ENCODE measurements at places on chromosomes 2 and 18. TPM values are rescaled to one million over a fixed set of nuclear protein-coding genes. Genes with fewer than 3 reads are reported as not detected.

DNA sequence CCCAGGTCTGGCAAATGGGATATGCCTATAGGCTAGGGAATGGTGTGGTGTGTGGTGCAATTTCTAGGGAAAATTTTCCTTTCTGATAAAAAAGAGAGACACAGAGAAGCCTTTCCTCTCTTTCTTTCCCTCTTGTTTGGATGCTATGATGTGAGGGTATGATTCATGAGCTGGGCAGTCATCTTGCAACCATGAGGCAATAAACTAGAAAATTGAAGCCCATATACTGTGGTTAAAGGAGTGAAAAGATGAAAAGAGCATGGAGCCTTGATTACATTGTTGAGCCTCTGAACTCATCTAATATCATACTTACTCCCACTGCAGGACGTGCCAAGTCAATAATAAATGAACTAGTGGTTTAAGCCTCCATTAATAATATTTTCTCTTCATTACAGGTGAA is 215.6 kb downstream of the HAUS1 start:
- no peak for DNase-seq

DNA sequence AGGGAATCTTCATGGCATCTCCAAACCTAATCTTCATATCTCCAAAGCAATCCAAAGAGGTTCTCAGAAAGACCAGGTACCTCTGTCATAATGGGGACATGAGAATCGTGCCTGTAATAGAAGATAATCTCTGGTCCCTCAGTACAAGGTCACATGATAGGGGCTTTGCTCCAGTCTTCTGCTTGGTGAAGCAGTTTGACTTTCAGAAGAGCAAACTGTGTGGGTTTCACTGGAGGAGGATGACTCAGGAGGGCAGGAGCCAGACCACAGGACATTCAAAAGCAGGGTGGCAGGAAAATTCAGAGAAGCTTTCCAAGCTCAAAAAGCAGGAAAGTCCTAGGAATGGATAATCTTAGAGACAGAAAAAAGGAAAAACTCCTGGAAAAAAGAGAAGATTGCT is 10.6 kb upstream of the PAX3 start:
- DNase-seq = no peak

DNA sequence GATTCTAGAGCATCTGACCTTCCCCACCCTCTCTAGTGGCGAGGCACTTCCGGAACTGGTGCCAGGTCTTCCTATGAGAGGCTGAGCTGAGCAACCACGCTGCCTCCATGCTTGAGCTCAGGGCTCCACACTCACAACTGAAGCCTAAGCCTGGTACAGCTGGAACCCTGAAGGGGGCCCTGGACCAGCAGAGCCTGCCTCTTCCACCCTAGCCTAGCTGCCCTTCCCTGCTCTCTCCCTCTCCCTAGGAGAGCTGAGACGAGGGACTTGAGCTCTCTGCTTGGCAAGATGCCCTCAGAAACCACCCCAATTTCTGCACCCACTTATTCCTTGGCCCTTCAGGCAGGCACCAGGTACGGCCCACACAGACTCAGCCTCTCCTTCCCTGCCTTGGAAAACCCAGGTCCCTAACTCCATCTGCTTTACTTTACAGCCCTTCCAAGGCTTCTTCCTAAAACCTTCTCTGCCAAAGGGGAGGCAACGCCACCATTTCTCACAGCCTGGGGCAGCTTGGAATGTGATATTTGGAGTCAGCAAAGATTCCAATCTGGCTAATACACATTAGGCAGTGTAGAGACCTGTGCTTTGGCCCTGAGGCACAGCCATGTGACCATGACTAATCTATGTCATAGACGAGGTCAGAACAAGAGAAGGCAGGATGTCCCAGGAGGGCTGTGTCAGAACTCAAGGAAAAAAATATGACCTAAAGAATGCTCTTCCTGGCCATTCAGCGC is 18.8 kb downstream of the COX7A2L start:
- peak; percentile 61 for DNase-seq

DNA sequence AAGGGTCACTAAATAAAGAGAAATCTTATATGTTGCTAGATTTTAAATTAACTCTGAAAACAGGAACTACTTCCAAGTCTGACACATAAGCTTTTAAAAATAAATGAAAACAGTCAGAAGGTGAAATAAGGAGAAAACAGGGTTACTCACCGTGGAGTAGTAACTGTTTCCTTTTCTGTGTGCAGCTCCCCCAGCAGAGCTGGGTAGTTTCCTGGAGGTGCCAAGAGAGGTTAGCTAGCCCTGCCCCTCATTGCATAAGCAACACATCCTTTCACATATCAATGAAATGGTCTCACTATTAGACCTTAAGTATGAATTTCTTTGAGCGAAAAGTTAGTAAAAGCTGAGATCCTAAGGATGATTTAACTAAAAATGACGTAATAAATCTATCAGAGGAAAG is 54.0 kb upstream of the GPR75 start:
- no peak for DNase-seq

DNA sequence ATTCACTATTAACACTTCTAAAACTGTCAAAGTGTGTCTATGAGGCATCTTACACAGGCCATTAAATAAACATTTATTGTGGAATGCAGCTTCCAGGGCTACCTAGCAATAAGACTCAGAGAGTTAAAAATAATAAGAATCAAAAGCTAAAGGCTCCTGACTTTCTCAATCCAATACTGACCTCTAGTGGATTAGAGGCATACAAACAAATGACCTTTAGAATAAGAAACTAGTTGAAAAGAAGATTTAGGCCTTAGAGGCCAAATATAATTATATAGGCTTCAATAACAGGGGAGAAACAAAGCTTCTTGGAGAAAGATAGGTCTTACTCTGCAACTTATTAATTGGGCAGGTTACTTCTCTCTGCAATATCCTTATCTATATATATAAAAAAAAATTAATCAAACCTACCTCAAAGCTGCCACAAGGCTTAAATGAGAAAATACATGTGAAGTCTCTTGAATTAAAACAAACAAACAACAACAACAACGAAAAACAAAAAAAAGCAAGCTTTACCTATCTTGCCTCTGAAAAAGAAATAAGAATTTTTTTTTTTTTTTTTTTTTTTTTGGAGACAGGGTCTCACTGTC is 246.1 kb downstream of the EXOC6B start:
- DNase-seq = no peak

- DNase-seq = no peak
Measured at GRCh38 chr18:43547456-43547855, 270.2 kb upstream of the SYT4 start.

Gene GREB1
- 1.7 TPM for total RNA-seq

DNA sequence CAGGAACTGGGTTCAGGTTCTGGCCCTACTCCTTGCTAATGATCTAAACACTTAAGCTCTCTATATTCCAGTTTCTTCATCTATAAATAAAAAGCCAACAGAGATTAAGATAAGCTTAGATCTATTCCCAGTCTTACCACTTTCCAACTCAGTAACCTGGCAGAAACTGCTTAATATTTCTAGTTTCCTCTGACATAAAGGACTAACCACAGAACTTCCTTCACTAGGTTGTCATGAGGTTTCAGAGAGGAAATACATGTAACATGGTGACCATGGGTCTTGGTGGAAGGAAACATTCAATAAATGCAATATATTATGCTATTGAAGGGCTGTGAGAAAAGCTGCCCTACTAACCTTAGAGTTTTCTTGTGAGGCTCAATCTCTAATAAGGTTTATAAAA is 114.4 kb upstream of the PDE1A start:
- DNase-seq = no peak

Gene COL6A3
- total RNA-seq = 75.2 TPM

DNA sequence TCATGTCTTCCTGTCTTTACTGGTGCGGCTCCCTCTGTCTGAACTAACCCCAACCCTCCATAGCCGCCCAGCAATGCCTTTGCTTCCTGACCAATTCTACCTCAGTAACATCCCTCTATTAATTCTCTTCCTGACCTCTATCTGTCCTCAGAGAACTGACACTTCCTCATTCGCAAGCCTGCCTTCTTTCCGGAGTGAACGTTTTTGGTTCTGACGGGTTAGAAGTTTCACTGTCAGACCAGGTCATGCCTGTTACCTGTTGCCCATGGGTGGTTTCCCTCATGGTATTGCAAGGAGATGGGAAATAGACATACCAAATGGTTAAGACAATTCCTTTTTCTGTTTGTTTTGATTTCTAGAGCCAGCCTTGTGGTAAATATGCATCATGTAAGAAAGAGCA is 453.4 kb upstream of the SLC14A2 start:
- no peak for DNase-seq

Gene SRD5A2
- 0.06 TPM for total RNA-seq

DNA sequence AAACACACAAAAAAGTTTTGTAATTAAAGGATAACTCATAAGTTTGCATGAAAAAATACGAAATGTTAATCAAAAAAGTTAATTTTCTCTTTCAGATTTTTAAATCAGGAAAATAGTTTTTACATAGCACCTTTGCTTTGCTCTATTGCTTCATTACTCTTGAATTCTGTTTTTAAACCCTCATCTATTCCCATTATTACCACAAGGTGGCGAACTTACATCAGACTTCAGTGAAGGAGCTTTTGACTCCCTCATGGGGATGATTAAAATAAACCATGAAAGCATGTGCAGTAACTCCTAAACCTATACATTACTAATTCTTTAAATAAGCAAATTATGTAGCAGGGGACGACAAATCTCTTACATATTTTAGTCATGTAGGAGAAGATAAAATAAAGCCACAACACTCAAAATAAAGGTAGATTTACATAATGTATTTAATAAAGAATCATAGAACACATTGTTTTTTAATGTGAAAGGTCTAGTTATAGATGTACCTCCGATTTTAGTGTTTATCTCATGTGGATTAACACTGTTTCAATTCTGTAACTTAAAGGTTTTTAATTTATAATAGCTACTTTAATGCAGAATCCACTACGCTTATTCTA is 105.2 kb downstream of the NETO1 start:
- DNase-seq = no peak

- DNase-seq = no peak
Measured at GRCh38 chr2:44582363-44583008, 220.7 kb downstream of the CAMKMT start.

Gene REG3G
- not detected for total RNA-seq

All from psoas muscle (tissue), 8 donors.